ENCODE measurements at places on chromosomes 4 and X. TPM values are rescaled to one million over a fixed set of nuclear protein-coding genes. Genes with fewer than 3 reads are reported as not detected.

BEX4 gene
- 8.7 TPM for total RNA-seq

RS1 gene
- not detected for total RNA-seq

DNA sequence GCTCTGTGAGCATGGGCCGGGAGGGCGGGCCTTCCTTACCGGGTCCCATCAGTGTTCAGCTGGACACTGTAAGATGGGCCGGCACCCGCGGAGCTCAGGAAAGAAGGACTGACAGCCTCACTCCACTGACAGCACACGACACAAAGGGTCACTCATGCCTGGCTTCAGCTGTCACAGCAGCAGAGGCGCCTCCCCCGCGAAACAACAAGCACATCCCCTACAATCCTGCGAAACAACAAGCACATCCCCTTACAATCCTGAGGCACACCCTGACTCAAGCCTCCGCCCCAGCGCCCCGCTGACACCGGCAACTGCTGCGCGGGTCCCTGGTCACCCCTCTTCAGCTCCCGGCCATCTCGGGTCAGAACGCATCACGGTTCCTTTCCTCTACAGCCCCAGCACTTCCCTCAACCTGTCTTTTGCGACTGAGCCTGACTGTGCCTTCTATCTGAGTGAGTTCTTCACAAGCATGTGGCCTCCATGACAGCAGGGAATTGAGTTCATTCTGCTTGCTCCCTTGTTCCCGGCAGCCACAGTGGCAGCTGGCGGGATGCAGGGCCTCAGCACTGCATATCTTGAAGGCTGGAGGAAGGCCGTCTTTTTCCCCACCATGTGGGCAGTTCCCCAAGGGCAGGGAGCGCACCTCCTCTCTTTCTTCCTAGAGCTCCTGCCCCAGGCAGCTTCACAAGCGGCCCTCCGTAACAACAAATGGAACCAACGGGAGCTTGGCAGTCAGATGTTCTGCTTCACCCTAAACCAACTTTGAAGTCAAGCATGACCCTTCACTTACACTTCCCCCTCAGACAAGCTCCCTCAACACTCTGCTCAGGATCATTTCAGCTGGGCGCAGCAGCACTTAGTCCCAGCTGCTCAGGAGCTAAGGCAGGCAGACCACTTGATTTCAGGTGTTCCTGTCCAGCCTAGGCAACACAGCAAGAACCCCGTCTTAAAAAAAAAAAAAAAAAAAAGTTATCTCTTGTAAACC, 39.6 kb downstream of the SCD5 start:
- DNase-seq, result no peak

DNA sequence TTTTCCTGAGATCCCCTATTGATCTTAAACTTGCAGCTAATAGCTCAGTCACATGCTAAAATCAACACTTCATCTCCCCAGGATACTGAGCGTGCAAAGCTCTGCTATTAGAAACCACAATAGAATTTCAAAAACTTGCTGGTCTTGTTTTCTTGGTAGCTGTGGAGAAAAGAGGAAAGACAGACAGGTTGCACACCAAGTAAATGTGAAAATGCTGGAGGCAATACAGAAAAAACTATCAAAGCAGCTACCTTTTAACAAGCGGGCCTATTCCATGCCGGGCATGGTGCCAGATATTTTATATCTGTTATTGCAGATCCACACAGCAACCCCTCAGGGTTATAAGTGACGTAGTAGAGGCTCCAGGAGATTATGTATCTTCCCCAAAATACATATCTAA, 171.9 kb downstream of the DCTD start:
- no peak for DNase-seq

DNA sequence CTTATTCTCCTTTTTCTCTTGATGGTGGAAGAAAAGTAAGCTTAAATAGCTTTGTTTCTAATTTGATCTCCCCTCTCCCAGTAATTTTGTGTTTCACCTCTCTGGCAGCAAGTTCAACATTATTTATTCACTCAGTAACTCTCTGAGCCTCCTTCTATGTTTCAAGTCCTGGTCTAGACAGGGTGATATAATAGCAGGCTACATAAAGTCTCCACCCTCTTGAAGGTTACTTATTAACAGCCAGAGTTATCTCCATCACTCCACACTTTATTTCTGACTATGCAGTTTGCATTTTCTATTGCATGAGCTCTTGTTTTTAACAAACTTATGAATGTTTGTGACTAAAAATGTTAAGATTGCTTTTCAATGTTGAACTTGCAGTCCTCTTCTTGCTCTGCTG, 17.8 kb upstream of the ANOS1 start:
- DNase-seq, result no peak
